ENCODE measurements at places on chromosomes 7 and 10.

DNA sequence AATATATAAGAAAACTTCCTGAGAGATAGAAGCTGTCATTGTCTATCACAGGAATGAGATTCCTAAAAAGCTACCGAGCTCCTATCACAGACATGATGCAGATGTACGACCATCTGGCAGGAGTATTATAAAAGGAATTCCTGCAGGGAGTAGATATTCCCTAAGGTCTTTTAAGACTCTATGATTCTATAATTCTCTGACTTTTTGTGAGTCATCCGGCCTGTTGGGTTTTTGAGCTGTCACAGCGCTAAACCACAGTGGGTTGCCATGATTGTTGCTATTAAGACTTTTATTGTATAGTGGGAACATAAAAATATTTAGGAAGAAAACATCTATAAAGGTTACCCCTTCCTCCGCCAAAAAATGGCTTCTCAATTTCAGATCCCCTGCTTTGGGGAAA is 223.4 kb downstream of the BMPER start:
- DNase-seq: peak; percentile 23

- no peak for DNase-seq
Measured at GRCh38 chr7:10120936-10121335, 852.7 kb upstream of the PHF14 start.

- DNase-seq: peak; percentile 11
Measured at GRCh38 chr7:144027070-144027469, 21.7 kb upstream of the OR2A5 start.

GRCh38 chr10:28533186-28533564 is 257 bp downstream of the WAC start:
- DNase-seq: no peak

DNA sequence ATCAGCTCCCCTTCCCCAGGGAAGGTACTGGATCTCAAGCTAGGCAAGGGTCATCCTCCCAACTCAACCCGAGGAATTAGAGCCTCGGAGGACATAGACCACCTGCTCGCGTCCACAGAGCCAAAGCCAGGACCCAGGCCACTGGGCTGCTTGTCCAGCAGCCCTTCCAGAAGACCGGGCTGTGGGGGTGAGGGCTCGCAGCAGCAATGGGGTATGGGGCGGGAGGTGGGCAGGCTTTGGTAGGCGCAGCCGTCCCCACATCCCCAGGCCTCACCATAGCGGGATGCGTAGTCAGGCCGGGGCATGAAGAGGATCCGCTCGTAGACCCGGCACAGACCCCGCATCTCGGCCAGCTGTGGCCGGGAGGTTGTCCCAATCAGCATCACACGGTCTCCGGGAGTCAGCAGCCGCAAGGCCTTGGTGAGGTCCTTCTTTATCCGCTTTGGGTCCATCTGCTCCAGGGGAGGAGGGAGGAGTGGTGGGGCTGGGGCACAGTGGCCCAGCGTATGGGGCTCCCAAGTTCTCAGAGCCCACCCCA is 5.0 kb upstream of the ASB10 start:
- no peak for DNase-seq

DNA sequence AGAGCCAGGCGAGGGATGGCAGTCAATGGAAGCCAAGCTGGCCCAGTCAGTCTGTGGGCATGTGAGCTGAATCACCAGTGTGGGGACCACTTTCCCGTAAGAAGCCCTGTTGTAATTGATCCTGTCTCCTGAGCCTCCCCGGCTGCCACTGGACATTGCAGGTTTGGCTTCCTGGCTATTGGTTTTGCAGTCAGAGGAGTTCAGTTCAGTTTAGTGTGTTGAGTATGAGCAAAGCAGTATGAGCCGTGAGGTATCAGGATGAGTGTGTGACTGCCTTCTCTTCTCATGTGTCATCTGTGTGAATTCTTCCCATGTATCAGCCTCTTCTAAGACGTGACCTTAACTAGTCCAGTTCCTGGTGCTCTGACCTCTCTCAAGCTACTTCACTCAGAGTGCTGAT is 227.4 kb downstream of the PRKG1 start:
- no peak for DNase-seq

- DNase-seq: peak; percentile 75
Measured at GRCh38 chr7:55325371-55325792, 39.8 kb upstream of the LANCL2 start.

GRCh38 chr10:73332379-73332778 is 26.3 kb downstream of the CFAP70 start:
- no peak for DNase-seq

GRCh38 chr7:32461484-32461883 is 28.7 kb downstream of the LSM5 start:
- DNase-seq: no peak
